ENCODE measurements at places on chromosomes 13 and 19.

- no peak for DNase-seq
These were observed 233.7 kb upstream of the SOX21 start for GRCh38 chr13:94946039-94946438.

GRCh38 chr19:19542507-19542906 is 4.4 kb downstream of the CILP2 start:
- no peak for DNase-seq

- no peak for DNase-seq
These were observed 15.7 kb downstream of the TYK2 start for GRCh38 chr19:10364644-10365043.

DNA sequence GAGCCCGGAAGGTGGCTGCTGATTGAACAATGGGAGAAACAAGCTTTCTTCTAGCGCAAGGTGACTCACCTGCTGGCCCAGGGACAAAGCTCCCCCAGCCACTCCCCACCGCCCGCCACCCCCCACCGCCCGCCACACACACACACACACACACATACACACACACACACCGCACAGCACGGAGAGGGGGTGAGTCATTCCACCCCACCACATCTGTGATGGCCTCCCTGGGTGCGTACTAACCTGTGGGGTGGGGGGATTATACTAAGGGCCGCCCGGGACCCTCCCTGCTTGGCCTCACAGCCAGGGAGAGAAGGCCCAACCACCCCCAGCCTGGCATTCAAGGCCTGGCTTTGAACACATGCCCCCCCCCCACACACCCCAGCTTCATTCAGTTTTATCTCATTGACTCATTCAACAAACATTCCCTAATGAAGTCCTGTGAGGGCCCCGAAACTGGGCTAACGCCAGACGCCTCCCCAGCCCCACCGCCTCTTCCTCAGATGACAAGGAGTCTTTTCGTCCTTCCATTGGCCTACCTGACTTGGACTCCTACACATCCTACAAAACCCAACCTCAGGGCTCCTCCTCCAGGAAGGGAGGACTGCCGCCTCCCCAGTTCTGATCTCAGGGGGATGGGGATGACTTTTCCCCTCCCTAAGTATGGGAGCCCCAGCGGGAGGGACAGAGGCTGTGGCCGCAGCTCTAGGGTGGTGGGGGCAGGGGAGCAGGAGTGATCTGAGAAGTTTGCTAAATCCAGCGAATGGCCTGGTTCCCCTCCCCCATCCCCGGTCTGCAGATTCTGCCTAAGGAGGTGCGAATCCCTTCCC is 5.8 kb upstream of the ONECUT3 start:
- peak; percentile 65 for DNase-seq

DNA sequence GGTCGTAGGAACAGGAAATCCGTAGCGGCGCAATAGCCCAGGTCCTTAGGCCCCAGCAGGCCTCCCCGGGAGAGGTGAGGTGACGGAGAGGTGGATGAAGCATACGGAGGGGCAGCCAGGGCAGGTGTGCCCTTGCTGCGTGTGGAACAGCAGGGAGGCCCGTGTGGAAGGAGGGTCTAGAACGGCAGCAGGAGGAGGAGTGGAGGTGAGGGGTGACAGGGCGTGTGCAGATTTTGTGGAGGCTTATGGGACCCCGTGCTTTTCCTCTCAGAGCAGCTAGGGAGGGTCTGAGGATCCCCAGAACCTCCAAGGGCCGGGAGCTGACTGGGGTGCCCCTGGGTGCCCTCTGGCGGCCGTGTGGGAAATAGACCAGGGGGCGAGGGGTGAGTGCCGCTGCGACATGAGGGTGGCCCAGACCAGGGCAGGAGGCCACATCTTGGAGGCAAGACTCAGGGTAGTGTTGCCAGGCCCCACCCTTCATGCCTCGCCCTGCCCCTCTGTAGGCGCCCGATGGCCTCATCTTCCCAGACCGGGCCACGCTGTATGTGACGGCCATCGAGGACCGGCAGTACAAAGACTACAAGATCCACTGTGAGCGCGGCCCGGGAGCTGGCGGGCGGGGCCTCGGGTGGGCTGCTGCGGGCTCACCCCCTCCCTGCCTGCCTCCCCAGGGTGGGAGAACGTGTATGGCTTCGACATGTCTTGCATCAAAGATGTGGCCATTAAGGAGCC is 5.0 kb upstream of the ADM5 start:
- no peak for DNase-seq

GRCh38 chr13:95833719-95834118 is 156.8 kb downstream of the DNAJC3 start:
- DNase-seq: no peak

DNA sequence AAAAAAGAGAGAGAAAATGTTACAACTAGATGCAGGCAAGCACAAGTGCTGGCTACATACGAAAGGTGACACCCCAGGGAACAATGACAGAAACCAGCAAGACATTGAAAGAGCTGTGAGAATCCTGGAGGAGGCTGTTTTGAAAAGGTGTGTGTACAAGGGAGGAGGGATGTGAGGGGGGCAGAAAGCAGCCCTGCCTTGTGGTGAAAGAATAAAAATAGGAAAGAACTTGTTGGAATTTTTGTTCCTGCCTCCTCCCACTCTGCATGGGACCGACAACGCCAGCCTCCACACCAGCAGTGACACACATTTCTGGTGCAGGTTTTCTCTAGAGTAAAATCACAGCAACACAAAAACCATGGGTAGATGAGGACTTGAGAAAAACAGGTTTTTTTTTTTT is 1258.6 kb downstream of the PCDH9 start:
- no peak for DNase-seq

DNA sequence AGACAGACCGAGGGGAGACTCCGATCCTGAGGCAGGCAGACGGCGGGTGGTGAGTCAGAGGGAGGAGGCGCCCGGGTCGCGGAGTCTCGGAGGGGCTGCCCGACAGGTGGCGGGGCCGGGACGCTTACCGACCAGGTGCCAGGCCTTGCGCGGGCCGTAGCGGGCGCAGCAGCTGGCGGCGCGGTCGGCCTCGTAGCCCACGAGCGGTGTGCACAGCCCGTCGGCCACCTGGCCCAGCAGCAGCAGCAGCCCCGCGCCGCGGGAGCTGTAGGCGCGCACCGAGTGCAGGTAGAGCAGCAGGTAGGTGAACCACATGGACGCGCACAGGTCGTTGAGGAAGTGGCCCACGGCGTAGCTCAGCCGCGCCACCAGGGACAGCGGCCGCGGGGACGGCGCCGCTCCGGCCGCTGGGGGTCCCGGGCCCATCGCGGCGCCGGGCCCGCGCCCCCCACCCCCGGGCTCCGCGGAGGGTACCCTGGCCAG is 367 bp downstream of the MFSD12 start:
- peak; percentile 69 for DNase-seq

GRCh38 chr13:77740931-77741596 is 43.6 kb downstream of the SLAIN1 start:
- no peak for DNase-seq

DNA sequence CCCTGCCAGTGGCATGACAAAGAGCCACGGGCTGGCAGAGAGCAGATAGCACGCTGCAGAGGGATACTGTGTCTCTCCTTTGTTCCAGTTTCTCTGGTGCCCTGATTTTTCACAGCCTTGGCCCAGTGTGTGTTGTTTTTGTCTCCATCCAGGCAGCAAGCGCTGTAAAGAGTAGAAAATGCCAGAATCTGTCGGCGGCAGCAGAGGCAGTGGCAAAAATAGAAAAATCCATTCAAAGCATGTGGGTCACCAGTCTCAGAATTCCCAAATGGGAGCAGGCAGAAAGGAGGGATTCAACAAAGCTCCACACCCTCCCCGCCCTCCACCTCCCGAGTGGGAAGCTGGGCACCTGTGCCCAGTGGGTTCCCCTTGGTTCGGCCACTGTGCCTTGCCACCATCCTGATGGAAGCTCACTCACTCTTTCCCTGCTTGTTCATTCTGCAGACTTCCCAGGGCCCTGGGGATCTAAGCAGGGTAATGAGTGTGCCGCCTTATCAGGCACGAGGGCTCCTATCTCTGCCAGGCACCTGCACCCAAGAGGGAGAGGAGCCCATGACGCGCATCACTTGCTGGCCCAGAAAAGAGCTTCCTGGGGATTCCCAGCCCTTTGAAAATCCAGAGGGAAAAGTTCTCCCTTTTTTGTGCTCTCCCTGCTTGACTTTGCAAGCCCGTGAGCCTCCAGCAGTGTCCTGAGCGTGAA is 416.9 kb downstream of the IRS2 start:
- DNase-seq: no peak

- DNase-seq: no peak
These were observed 132.7 kb upstream of the KLF12 start for GRCh38 chr13:74266861-74267260.

GRCh38 chr19:2048104-2048958 is 2.7 kb downstream of the MKNK2 start:
- DNase-seq: no peak

GRCh38 chr13:109428146-109428545 is 358.2 kb downstream of the IRS2 start:
- no peak for DNase-seq

GRCh38 chr19:1164684-1165531 is 9.2 kb downstream of the SBNO2 start:
- no peak for DNase-seq

- no peak for DNase-seq
These were observed 70.1 kb downstream of the ZNF208 start for GRCh38 chr19:21940684-21941083.

DNA sequence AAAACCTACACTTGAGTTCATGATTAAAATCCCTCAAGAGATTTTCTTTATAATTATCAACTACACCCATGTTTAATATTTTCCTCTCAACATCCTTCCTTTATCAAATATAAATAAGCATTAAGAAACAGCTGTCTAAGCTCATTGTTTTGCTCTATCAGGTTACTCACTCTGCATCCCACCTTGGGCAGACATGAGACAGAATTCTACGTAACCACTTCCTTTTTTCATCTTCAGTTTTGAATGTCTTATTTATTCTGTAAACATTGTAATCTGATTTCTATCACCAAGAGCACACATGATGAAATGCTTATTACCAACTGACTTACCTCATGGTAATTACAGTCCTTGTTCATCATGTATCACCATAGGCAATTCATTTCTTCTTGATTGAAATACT is 1256.6 kb upstream of the ATXN8OS start:
- DNase-seq: no peak

GRCh38 chr19:16340092-16340491 is 15.5 kb downstream of the KLF2 start:
- no peak for DNase-seq

DNA sequence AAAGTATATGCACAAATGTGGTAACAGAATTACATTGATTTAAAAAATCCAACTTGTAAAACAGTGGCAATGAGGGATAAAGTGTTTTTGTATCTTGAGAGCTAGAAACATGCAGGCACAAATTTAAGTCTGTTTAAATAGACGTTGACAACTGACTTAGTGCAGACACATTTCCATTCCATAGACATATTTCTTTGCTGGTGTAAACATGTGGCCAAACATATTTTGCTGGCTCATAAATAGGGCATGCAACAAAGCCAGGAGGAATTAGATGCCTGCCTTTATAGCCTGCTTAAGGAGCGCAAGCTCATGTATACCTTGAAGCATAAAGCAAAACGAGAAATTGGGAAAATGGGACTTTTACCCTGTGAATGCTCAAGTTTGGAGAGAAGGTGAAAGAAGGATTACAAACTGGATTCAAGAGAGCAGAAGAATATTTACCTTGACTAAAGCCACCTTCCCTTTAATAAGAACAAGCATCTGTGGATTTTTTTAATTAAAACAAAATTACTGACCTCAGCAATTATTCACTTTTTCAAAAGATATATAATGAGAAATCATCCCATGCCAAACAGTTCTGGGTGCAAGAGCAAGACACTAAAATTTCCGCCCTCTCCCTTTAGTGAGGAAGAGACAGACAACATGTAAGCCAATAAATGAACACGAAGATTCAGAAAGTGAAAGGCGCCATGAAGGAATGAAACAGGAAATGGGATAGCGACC is 71.0 kb downstream of the DCT start:
- DNase-seq: no peak

GRCh38 chr19:33720691-33721682 is 75.7 kb upstream of the KCTD15 start:
- no peak for DNase-seq

DNA sequence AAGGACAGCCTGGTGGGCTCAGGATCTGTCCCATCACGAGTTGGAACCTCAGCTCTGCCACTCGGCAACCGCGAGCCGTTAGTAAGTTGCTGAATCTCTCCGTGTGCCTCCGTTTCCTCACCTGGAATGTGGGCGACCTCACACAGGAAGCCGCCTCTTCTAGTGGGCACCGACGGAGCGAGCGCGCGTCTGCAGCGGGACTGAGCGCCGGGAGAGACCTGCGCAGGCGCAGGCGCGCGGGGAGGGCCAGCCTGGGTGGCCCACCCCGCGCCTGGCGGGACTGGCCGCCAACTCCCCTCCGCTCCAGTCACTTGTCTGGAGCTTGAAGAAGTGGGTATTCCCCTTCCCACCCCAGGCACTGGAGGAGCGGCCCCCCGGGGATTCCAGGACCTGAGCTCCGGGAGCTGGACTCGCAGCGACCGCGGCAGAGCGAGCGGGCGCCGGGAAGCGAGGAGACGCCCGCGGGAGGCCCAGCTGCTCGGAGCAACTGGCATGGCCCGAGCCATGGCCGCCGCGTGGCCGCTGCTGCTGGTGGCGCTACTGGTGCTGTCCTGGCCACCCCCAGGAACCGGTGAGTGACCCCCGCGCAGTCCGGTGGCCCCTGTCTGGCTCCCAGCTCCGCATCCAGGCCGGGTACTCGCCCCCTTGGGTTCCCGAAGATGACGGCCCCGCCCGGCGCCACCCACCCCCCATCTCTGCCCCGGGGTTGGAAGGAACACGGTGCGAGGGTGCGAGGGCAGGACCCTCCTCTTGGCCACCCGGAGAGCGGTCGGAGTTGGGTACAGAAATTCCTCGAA is at the start of gene PVR:
PVR (plus strand) TSS at position 306 of the 797 bp plus-strand sequence; CDS start at position 493, 187 bp downstream.
- DNase-seq: peak; percentile 58

GRCh38 chr19:21158523-21159135 is 16.8 kb downstream of the ZNF431 start:
- DNase-seq: no peak

DNA sequence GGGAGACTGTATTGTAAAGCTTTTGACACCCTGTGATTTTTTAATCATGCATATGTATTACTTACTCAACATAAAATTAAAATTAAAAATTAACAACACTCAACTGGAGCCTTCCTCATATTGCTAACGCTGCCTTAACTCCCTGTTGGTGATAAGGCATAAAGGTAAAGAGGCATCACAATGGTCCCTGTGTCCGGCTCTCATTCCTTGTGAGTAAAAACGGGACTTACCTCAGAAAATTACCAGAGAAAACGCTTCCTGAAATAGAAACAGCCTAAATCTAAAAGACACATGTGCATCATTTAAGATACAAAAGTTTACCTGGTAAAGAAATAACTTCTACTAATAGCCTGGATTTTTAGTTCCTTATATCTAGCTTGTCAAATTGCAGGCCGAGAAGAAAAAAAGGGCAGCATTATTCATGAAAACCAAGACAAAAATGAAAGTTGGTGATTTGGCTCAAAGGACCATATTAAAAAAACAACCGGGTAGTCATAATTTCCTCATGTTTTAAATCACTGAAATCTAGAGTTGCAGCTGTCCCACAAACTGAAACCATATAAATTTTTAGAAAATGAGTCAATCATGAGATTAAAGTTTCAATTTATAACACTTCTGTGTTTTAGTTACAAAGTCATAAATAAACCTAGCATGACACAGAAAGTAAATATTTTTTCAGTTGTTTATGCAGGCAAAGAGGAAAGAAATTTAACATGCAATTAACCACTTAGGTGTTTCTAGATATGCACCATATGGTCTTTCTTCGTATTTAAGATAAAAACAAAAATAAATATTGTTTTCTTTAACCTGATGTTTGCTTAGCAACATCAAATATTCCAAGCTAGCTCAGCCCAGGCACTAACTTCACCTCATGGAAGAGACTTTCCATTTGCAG is 94.7 kb downstream of the MIPEP start:
- DNase-seq: no peak

Measured in stimulated activated naive CD8-positive, alpha-beta T cell treated with anti-CD3 and anti-CD28 coated beads, Interleukin-15, amount 100 ng/mL, for 72 hours (primary cell).